ENCODE measurements at places on chromosomes 5 and 9. TPM values are rescaled to one million over a fixed set of nuclear protein-coding genes. Genes with fewer than 3 reads are reported as not detected.

DNA sequence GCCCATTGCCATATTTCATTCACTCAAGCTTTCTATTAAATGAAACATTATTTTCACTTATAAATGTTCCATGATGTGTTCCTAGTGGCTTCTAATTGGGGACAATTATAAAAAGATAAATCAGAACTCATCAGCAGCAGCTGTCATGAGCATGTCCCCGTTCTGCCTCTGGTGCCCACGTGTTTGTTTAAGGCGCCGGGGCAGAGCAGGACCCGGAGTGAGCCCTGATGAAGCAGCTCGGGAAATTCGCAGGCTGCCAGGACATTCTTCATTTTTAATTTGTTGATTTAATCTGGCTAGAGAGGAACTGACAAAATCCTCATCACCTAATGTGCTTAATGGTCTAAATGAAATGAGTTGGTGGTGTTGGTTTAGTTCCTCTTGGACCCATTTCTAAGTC, 475.0 kb downstream of the CTNND2 start:
- DNase-seq, result no peak

GRCh38 chr9:78490231-78490630, 193.3 kb downstream of the PSAT1 start:
- DNase-seq, result no peak

- DNase-seq, result no peak
These were observed 213.8 kb downstream of the GAPVD1 start for GRCh38 chr9:125475385-125475784.

- DNase-seq, result no peak
These were observed 9.9 kb upstream of the OSMR start for GRCh38 chr5:38835887-38836286.

DNA sequence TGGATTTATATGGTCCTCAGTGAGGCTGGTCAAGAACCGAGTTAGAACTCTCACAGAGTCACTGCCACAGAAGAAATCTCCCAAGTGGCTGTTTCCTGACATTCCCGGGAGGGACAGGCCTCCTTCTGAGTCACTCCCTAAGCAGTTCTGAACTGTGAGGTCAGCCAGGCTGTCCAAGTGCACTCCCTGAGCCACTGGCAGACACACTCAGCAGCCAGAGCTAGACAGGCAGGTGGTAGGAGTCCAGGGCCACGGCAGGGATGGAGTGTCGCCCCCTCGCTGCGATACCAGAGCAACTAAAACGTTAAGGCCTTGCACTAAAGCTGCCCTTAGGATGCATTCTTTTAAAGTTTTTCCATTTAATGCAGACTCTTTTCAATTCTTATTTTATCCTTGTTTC, 3.4 kb downstream of the IL4 start:
- DNase-seq, result no peak

DNA sequence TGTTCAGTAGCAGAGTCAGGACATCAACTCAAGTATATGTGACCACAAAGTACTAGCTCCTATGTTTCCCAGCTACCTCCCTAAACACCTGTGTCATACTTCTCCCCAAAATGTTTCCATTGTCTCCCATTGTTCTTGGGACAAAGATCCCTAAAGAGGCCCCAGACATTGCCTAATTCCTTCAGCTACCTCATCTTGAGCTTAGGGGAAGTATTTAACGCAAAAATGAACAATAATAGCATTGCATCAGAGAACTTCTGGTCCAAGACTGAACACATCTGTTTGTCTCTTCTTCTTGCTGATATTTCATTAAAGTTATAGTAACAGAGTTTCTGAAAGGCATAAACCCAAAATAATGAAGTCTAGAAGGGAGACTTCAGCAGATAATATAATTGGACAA, 430.8 kb downstream of the MTRR start:
- no peak for DNase-seq

DNA sequence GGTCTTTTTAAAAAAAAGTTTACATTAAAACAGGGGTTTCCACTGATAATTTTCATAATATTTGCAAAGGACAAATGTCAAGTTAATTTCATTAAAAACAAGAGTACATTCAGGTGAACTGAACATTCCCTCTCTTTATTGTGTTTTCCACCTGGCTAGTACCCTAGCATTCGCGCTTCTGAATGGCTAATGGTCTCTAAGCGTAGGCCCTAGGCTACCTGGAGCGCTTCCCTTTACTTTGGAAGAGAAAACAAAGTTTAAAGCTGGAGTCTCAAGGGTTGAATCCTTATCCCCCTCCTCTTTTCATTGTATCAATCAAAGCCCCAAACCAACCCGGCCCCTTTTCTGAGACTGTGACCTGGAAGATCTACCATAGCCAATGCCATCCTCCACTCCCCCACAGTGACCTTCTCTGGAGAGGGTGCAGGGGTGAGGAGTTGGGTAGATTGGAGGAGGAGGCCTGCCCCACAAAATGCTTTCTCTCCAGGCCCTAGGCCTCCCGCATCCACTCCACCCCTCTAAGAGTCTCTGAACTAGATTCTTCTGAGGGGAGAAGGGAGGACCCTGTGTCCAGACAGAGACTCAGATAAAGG, 73.3 kb upstream of the TBCA start:
- DNase-seq, result no peak

GRCh38 chr5:149079883-149080282, 17.0 kb upstream of the SH3TC2 start:
- DNase-seq, result no peak

QRFP gene
- total RNA-seq, result not detected
